ENCODE measurements at places on chromosomes 13 and 19.

- no peak for DNase-seq
These were observed 8.8 kb downstream of the GIPR start for GRCh38 chr19:45676851-45677263.

DNA sequence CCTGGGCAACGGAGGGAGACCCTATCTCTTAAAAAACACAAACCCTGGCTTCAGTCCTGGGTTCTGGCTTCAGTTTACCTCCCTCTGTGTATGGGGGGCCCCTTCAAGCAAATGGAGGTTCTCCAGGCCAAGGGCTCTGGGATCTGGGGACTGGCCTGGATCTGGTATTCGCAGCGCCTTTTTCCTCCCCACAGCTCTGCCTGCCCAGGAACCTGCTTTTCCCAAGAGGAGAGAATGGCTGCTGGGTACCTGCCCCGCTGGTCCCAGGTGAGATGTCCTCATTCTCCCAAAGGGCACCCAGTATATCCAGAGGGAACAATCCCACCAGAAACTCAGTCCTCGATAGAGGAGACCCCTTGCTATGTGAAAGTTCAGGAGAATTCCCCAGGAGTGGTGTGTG is 3.2 kb downstream of the ZNF554 start:
- no peak for DNase-seq

DNA sequence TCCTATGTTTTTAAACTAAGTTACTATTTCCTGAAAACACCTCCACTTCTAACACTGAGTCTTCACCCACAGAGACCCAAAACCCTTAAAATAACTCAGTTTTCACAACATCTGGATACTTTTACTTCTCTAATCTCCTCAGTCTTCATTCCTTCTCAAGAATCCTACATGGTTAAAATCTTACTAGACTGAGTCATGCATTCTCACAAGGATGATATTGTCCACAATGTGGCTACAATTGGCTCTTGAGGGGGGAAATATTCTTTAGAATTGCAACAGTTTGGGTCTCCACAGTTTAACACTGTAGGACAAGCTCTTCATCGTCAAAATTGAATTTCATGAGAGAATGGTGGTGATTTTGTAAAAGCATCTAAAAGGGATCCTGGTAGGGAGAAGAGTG is 397.1 kb downstream of the SLITRK5 start:
- DNase-seq = no peak

DNA sequence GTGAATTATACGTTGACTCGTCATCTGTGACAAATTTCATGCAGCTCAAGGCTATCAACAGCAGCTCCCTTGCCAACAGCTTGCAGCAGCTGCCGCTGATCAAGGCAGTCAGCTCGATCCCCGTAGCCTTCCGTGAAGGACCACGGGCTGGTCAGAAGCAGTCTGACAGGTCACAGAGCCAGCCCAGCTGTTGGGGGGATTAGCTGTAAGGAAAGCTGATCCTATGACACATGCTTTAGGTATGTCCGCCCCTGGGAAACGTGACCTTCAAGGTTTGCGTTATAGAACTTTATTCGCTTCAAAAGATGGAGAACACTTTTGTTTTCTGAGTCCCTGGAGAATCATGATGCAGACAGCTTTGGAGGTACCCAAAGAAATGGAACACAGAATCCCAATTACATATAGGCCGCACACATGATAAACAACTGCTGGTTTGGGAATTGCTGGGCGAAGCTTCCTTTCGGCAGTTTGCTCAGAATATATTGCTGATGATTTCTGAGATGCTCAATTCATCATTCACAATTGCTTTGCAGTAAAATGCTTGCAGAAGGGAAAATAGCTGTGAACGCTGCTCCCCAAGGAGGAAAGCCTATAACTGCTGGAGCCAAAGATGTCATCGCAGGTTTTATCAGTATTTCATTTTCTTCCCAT is 62.6 kb upstream of the USP29 start:
- DNase-seq = no peak

- DNase-seq = no peak
These were observed 721.6 kb upstream of the ARGLU1 start for GRCh38 chr13:107289540-107289939.

GRCh38 chr13:37138169-37138568 is 32.7 kb upstream of the CSNK1A1L start:
- no peak for DNase-seq

Measured in substantia nigra (tissue), 51 donors.